ENCODE measurements at places on chromosomes 1 and 21.

DNA sequence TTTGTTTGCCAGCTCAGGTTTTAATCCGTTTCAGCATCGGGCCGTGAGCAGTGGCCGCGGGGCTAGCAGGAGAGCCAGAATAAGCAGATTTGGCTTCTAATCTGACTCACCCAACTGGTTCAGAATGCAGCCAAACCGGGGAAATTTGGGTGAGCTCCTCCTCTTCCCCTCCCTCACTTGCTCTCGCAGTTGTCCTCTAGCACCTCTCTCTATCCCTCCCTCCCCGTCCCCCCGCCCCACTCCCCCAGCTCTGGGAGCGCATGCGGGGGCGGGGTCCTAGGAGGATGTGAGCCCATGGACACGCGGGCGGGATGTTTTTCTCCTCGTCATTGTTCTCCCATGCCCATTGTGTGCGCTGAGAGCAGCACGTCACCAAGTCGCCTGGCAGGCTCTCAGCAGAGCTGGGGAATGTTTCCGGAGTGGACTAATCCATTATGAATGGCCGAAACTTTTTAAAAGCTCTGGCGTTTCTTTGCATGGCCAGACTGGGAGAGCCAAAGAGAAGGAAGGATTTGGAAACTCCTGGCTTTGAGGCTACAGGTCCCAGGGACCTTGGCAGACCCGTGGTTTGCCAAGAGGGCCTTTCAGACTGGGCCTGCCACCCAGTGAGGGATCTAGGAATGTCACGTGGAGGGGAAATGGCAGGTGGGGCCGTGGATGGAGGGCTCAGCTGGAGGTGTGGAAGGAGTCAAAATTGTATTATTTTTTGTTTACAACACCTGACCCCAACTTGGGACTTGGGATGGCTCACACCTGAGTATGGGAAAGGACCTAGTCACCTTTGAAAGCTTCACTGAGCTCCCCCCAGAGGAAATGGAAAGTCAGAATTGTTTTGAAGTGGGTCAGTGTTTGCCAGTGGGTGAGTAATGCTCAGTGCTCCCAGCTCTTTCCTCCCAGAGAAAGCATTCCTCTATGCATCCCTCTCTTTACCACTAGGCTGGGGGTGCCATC lies 39.2 kb downstream of the CDK18 start:
- DNase-seq: peak; percentile 88

- DNase-seq: peak; percentile 90
Measured at GRCh38 chr1:116777831-116778830, 23.9 kb downstream of the CD2 start.

DNA sequence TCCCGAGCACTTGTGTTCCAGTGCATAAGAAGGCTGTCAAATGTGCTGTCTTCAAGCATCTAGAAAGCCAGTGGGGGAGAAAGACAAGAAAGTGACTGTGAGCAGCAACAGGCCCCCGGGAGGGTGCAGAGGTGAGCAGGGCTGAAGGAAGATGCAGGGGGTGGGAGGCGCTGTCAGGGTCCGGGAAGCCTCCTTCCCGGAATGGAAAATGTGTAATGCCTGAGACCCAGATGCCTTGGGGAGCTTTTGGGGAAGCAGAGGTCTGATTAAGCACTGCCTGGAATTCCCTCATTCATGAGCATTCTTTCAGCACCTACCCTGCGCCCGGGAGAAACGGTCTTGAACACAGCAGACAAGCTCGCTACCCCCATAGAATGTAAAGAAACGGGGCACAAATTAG lies 1.3 kb downstream of the NPHP4 start:
- DNase-seq: peak; percentile 39

GRCh38 chr1:15027515-15027986 lies 126.0 kb upstream of the TMEM51 start:
- peak; percentile 50 for DNase-seq

GRCh38 chr1:171780583-171781175 lies 781 bp upstream of the METTL13 start:
- no peak for DNase-seq

DNA sequence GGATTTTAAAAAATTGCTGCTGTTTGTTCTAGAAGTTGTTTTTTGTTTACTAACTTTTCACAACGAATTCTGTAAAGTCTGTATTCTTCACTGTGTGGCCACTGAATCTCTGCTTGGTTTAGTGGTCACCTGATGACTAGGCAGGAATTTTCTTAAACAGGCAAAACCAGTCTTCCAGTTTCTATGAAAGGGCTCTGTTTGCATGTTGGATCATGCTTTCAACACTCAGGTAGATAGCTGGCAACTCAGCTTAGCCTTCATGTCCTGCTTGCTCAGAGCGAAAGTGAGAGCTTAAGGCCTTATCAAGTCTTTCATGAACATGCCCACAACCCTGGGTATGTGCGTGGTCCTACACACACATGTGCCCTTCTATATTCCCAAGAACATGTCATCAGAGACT lies 52.4 kb upstream of the CCDC190 start:
- no peak for DNase-seq

GRCh38 chr1:160911441-160911840 lies 26.5 kb upstream of the ITLN1 start:
- DNase-seq: no peak

- DNase-seq: peak; percentile 51
Measured at GRCh38 chr1:212630158-212630900, 21.8 kb downstream of the ATF3 start.

DNA sequence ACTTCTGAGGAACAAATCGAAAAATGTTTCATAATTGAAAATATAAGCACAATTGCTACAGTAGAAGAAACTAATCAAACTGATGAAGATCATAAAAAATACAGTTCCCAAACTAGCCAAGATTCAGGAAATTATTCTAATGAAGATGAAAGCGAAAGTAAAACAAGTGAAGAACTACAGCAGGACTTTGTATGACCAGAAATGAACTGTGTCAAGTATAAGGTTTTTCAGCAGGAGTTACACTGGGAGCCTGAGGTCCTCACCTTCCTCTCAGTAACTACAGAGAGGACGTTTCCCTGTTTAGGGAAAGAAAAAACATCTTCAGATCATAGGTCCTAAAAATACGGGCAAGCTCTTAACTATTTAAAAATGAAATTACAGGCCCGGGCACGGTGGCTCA lies 30.6 kb downstream of the IFNAR1 start:
- no peak for DNase-seq

GRCh38 chr21:27036736-27037301 lies 69.9 kb upstream of the ADAMTS5 start:
- DNase-seq: no peak

- DNase-seq: no peak
Measured at GRCh38 chr1:172882791-172883386, 167.9 kb downstream of the TNFSF18 start.

DNA sequence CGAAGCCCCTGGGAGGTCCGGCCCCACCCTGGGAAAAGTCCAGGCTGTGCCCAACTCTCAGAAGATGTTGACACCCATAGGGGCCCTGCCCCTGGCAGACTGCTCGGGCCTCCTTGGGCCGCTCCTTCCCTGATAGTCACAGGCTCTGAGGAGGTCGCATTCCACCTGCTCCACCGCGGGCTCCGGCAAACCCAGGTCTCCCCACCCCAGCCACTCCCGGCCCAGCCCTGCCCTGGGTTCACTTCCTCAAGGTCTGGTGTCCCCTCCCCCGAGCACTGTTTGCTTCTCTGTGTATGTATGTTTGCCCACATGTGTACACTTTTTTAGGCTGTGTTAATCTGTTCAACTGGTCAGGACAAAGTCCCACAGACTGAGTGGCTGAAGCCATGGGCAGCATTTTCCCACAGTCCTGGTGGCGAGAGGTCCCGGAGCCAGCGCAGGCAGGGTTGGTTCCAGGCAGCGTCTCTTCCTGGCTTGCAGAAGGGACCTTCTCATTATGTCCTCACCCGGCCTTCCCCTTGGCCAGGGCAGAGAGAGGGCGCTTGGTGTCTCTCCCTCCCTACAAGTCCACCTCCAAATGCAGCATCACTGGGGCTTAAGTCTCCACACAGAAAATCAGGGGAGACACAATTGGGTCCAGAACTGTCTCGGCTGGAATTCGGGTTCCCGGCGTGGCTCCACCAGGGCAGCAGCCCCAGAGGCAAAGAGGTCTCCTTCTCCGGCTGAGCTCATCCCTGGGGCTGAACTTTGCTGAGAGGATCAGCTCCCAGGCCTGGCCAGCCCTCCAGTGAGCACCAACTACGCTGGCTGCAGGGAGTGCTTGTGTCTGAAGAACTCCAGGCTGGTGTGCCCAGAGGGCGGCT lies 10.5 kb upstream of the PRXL2B start:
- no peak for DNase-seq

DNA sequence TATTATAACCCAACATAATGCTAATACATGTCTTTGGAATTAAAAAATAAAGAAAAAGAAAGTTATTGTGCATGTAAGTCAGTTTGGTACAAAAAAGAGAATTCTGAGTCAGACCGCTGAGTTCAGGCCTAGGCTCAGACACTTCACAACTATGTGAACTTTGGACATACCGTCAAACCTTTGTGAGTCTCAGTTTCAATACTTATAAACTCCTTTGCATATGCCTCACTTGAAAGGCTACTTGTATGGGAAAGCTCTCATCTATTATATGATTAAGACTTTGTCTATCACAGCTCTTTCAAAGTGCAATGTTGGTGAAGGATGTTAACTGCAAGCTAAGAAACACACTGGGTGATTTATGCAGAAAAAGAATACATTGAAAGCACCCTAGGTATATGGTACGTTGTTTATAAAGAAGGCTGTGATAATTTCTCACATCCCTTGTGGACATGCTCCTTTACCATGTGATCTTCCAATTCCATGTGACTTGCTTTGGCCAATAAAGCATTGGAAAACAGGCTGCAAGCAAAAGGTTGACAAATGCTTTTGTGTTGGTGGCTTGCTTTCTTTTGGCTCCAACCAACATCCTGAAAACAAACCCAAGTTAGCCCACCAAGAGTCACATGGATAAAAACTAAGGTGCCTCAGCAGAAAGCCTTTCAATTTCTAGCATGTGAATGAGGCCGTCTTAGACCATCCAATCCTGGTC lies 49.6 kb downstream of the INTS7 start:
- no peak for DNase-seq

DNA sequence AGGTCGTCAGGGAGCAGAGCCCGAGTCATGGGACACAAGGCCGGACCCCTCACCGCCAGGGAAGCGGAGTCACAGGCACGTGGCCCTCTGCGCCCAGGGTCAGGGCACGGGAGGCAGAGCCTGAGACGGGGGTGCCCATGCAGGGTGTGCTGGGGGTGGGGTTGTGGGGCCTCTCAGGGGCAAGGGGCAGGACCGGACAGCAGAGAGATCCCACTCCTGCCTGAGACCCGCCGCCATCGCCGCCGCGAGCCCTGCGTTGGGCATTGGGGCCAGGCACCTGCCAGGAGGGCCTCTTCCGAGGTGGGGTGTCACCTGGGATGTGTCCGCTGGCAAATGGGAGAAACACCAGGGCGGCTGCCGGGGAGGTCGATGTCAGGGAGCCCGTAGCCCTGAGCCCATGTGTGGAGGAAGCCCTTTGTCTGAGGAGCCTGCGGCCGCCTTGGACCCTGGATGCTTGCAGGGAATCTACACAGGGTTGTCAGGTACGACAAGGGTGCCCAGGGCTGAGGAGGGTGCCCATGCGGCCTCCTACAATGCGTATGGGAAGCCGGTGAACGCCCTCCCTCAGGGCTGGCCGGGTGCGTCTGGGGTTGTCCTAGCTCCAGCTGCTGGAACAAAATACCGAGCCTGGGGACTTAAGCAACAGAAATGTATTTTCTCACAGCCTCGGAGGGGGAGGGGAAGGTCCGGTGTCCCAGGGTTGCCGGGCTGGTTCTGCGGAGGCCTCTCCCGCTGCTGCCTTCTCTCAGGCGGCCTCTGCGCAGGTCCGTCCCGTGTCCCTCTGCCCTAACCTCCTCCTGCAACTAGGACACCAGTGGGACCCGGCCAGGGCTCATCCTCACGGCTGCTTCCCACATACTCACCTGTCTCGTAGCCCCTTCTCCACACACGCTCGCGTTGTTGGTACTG lies 16.4 kb upstream of the C1orf159 start:
- DNase-seq: no peak

DNA sequence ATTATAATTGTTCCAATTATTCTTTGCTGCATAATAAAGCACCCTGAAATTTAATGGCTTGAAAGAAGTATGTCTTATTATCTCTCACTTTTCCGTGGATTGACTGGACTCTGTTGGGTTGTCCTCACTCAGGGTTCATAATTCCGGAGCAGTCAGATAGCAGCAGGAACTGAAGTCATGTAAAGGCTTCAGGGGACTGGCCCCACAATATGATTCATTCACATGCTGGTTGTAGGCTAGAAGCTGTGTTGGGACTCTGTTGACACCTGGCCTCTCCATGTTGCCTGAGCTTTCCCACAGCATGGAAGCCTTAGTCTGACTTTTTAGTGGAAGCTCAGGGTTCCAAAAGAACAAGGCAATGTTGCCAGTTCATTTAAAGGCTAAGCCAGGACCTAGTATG lies 367.1 kb upstream of the ADGRL2 start:
- no peak for DNase-seq

DNA sequence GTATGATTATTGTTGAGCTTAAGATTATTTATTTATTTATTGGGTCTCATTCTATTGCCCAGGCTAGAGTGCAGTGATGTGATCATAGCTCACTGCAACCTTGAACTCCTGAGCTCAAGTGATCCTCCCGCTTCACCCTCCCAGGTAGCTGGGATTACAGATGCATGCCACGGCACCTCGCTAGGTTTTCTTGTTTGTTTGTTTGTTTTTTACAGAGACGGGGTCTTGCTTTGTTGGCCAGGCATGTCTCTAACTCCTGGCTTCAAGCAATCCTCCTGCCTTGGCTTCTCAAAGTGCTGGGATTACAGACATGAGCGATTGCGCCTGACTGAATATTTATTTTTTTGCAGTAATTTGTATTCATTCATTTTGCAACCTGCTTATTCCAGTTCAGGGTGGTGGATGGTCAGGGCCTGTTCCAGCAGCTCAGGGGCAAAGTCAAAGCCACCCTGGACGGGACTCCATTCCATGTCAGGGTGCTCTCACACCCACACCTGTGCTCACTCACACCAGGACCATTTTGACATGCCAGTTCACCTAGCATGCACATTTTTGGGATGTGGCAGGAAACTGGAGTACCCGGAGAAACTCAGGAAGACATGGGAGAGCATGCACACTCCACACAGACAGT lies 29.6 kb upstream of the RASAL2 start:
- DNase-seq: no peak

DNA sequence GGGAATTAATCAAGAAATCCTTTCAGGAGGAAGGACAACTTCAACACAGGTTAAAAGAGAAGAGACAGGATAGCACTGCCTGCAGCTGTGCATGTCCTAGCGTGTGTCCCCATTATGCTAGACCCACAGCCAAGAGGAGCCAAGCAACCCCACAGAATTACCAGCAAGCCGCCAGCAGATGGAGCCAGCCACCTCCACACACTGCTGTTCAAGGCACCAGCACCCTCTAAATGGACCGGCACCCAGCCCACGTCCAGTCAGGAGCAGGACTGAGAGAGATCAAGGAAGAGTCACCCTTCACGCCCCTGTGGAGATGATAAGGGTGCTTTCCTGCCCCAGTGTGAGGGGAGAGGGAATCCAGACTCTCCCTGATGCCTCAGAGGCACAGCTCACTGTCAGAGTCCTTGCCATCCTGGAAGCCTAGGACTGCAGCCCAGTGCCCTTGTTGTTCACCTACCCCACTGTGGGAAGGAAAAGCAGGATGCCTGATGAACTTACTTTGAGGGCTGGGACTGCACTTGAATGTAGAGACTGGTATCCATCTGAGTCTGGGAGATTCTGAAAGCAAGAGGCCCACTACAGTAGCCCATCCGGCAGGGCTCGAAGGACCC lies 37.1 kb upstream of the CTTNBP2NL start:
- DNase-seq: peak; percentile 43

Measured in fibroblast of skin of right biceps (primary cell).